IPS DF 6.9 (cell line): ENCODE measurements at places on chromosomes 2 and 18.

DNA sequence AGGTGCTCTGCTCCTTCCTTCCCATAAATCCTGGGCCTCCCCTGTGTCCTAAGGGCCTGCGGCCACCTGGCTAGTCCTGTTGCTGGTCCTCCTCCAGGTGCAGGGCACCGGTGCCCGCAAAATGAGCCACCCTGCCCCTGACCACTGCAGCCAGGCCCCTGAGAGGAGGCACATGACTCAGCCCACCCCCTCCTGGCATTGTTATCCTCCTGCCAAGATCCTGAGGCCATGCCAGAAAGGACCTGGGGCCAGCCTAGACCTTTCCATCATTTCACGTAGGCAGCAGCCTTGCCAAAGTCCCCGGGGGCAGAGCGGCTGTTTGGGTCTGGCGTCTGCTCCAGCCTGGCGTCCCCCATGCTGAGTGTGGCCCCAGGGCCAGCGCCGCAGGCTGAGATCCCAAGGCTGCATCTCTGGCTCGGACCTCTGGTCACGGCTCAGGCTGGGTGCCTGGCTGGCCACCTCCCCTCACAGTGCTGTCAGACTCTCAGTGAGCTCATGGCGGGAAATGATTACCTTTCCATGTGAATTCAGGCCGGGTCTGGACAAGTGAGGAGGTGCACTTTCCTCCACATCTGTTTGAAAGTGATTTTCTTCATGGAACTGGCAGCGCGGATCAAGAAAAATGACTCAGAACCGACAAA is 81.0 kb downstream of the NDUFA10 start:
- H3K27me3 ChIP-seq: no peaks in the 10 kb centered on the region
- no peak overlapping the region for H3K4me3 ChIP-seq
- H3K36me3 ChIP-seq: no peaks in the 10 kb centered on the region
- no peak for DNase-seq
- H3K4me1 ChIP-seq: 0 out of 2 replicates have a peak, but pooled peaks cover 2% of the 10 kb centered on the region
- no peak overlapping the region for H3K27ac ChIP-seq

DNA sequence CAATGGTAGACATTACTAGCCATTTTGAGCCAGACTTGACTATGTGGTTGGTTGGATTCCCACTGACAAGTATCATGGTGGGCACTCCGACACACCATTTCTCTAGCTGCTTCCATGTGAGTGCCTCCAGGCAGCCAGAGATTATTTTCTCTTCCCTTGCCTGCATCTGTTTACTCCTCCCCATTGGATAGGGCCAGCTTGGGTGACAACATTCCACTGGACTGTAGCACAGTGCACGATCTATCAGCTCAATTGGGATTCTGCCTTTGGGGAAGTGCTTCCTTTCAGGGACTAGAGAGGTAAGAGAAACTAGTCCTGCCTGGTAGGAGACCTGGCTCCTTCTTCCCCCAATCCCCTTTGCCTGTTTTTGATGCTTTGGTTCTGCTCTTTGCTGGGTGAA is 49.0 kb upstream of the MAP4K3 start:
- no peak overlapping the region for H3K4me3 ChIP-seq
- H3K27ac ChIP-seq: no peak overlapping the region
- peaks cover 2% of the 10 kb centered on the region; the same call in 1 of the 2 replicates for H3K4me1 ChIP-seq
- no peaks in the 10 kb centered on the region for H3K27me3 ChIP-seq
- no peak for DNase-seq

DNA sequence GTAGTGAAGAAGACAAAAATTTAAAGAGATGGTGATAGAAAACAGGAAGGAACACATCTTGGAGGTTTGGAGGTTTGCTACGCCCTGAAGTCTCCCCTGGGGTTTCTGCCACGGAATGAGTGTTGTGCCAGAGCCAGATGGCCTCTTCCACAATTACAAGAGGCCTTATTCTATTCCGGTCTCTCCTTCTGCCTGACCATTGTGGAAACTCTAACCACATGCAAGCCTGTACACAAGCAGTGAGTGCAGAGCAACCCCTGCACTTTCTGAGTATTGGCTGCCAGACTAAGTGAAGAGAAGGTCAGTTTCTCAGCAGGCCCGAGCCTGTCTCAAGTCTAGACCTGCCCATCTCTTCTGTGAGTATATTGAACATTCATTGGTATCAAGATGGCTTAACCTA is 22.7 kb upstream of the MYO1B start:
- peaks cover 2% of the 10 kb centered on the region; the same call in 1 of the 2 replicates for H3K4me1 ChIP-seq
- H3K4me3 ChIP-seq: no peak overlapping the region
- H3K36me3 ChIP-seq: no peaks in the 10 kb centered on the region
- no peaks in the 10 kb centered on the region for H3K27me3 ChIP-seq
- DNase-seq: no peak

DNA sequence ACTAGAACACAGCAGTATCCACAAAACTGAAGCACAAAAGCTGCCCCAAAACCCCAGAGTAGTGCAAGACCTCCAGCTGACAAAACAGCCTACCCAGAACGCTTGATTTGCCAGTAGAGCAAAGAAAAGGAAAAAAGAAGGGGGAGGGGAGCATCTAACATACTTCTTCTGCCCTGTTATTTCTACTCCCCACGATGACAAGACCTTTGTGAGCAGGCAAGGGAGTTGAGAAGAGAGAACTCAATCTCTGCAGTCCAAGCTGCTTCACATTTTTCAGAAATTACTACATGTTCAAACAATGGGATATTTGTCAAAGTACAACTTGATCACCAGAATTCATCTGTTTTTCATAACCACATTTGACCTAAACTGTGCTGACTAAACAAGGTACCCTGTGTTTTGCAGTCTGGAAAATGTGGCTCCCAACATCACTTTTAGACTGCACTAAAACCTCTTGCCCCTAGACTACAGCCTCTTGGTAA is 286.7 kb downstream of the EXOC6B start:
- H3K4me3 ChIP-seq: no peak overlapping the region
- H3K4me1 ChIP-seq: no peaks in the 10 kb centered on the region
- no peak for DNase-seq

DNA sequence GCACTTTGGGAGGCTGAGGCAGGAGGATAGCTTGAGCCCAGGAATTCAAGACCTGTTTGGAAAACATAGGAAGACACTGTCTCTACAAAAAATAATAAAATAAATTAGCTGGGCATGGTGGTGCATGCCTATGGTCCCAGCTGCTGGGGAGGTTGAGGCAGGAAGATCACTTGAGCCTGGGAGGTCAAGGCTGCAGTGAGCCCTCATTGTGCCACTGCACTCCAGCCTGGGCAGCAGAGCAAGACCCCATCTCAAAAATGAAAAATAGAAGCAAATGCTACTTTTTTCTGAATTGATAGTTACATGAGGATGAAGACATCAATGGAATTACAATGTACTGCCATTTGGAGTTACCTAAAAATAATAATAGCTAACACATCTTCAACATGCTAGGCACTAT is 31.9 kb downstream of the METTL21A start:
- H3K27me3 ChIP-seq: no peaks in the 10 kb centered on the region
- no peaks in the 10 kb centered on the region for H3K4me1 ChIP-seq
- H3K4me3 ChIP-seq: no peak overlapping the region
- no peak overlapping the region for H3K27ac ChIP-seq
- no peak for DNase-seq

GRCh38 chr2:239831001-239831731 is 194.0 kb downstream of the NDUFA10 start:
- no peak overlapping the region for H3K4me3 ChIP-seq
- no peaks in the 10 kb centered on the region for H3K27me3 ChIP-seq
- H3K36me3 ChIP-seq: no peaks in the 10 kb centered on the region
- H3K4me1 ChIP-seq: no peaks in the 10 kb centered on the region
- no peak for DNase-seq
- H3K27ac ChIP-seq: no peak overlapping the region

DNA sequence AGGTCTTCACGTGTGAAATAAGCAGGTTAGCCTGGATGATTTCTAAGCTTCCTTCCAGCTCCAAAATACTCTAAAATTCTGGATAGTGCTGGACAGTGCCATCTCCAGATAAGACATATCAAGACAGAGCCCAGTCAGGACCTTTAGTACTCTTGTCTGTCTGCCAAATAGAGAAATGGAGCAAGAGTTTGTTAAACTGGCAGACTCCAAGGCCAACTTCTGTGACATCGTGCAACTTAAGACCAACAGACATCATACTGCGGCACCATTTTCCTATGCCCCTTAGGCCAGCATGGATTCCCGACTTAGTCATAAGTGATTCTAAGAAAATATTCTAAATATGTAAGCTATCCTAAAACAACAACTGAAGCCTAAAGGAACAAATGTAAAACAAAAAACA is 118.6 kb downstream of the RBMS1 start:
- no peaks in the 10 kb centered on the region for H3K36me3 ChIP-seq
- no peak overlapping the region for H3K4me3 ChIP-seq
- H3K27ac ChIP-seq: no peak overlapping the region
- DNase-seq: no peak
- H3K4me1 ChIP-seq: peaks cover 11% of the 10 kb centered on the region
- no peaks in the 10 kb centered on the region for H3K27me3 ChIP-seq

- no peak overlapping the region for H3K27ac ChIP-seq
- H3K4me1 ChIP-seq: no peaks in the 10 kb centered on the region; the same call in 1 of the 2 replicates
- peaks cover 11% of the 10 kb centered on the region for H3K36me3 ChIP-seq
- H3K4me3 ChIP-seq: no peak overlapping the region
- DNase-seq: no peak
- no peaks in the 10 kb centered on the region for H3K27me3 ChIP-seq
Observed at GRCh38 chr18:79979843-79980242, 8.5 kb downstream of the TXNL4A start.

GRCh38 chr18:7844017-7844416 is 276.9 kb downstream of the PTPRM start:
- no peak for DNase-seq
- no peak overlapping the region for H3K4me3 ChIP-seq
- H3K27ac ChIP-seq: no peak overlapping the region
- H3K27me3 ChIP-seq: no peaks in the 10 kb centered on the region

- no peak overlapping the region for H3K4me3 ChIP-seq
- DNase-seq: no peak
- H3K36me3 ChIP-seq: no peaks in the 10 kb centered on the region
- H3K4me1 ChIP-seq: no peaks in the 10 kb centered on the region
- H3K27ac ChIP-seq: no peak overlapping the region
- no peaks in the 10 kb centered on the region for H3K27me3 ChIP-seq
Observed at GRCh38 chr2:104528101-104528500, 325.8 kb upstream of the POU3F3 start.

DNA sequence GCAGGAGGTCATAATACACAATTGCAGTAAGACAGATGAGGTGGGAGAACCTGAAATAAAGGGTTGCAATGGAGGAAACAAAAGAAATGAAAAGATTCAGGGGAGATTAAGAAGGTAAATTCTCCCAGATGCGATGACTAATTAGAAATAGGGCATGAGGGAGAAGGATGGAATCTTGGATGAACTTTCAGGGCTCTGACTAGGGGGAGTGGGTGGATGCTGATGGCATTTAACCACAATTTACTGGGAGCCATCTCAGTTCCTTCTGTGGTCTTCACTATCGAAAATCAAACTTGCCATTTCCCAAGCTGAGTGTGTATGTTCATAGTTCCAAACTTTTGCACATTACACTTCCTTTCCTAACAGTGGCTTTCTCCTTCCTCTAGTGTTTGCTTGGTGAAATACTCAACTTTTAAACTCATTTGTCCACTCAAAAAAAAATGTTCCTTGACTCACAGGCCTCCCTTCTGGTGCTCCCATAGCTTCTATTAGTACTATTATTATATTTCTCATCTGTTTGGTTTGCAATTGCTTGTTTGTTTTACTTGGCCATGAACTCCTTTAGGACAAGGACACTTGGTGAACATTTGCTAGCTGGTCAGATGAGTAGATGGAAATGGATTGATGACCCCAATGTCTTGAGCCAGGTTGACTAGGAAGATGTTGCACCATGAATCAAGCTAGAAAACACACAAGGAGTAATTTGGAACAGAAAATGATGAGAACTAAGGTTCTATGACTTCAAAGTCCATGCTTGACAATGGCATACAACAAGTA is 178.5 kb downstream of the DIS3L2 start:
- no peak overlapping the region for H3K27ac ChIP-seq
- no peaks in the 10 kb centered on the region for H3K4me1 ChIP-seq
- no peak overlapping the region for H3K4me3 ChIP-seq
- no peaks in the 10 kb centered on the region for H3K27me3 ChIP-seq
- H3K36me3 ChIP-seq: no peaks in the 10 kb centered on the region

DNA sequence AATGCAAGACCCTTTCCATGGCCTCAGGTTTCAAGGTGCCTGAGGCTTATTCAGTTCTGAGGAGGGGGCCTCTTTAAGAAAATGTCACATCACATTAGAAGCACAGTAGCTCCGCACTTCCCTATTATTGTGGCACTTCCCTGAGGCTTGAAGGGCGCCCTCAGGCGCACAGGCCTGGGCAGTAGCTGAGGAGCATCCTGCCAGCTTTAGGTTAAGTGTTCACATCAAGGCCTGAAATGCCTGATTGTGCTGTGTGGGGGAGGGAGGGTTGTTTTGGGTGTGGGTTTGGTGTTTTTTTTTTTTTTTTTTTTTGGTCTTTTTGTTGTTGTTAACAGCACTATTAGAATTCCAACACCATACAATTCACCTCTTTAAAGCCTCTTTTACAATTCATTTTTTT is 107.9 kb downstream of the CABLES1 start:
- H3K4me1 ChIP-seq: no peaks in the 10 kb centered on the region
- no peaks in the 10 kb centered on the region for H3K27me3 ChIP-seq
- H3K36me3 ChIP-seq: 0 out of 2 replicates have a peak, but pooled peaks cover 2% of the 10 kb centered on the region
- DNase-seq: no peak
- H3K4me3 ChIP-seq: no peak overlapping the region
- no peak overlapping the region for H3K27ac ChIP-seq

- H3K27me3 ChIP-seq: no peaks in the 10 kb centered on the region
- H3K4me1 ChIP-seq: no peaks in the 10 kb centered on the region
- no peak overlapping the region for H3K27ac ChIP-seq
- H3K36me3 ChIP-seq: no peaks in the 10 kb centered on the region
- DNase-seq: no peak
- peak overlapping the region; percentile 73; the same call in 1 of the 2 replicates for H3K4me3 ChIP-seq
Observed at GRCh38 chr2:9556121-9556743, 602 bp upstream of the ADAM17 start.

- H3K27me3 ChIP-seq: no peaks in the 10 kb centered on the region
- no peak for DNase-seq
- H3K4me3 ChIP-seq: no peak overlapping the region
- no peak overlapping the region for H3K27ac ChIP-seq
- H3K4me1 ChIP-seq: peaks cover 4% of the 10 kb centered on the region; the same call in 1 of the 2 replicates
- H3K36me3 ChIP-seq: no peaks in the 10 kb centered on the region
Observed at GRCh38 chr2:237222601-237223041, 136.9 kb downstream of the COPS8 start.

GRCh38 chr2:98739020-98739419 is 8.1 kb upstream of the MGAT4A start:
- H3K4me3 ChIP-seq: no peak overlapping the region
- no peaks in the 10 kb centered on the region for H3K27me3 ChIP-seq
- H3K27ac ChIP-seq: no peak overlapping the region
- no peak for DNase-seq

DNA sequence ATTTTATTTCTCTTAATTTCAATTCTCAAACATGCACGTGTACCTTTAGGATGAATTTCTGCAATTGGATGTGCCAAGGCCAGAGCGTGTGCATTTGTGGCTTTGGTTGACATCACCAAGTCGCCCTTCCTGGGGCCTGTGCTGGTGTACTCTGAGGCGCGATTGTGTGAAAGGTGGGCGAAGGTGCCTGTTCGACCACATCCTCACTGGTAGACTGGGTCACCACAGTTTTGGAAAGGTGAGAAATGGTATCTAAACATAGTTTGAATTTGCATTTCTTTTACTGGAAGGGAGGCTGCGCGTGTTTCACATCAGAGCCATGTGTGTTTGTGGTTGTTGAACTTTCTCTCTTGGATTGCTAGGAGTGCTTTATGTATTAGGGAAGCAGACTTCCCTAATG is 89.8 kb downstream of the LDLRAD4 start:
- H3K27ac ChIP-seq: no peak overlapping the region
- no peaks in the 10 kb centered on the region for H3K36me3 ChIP-seq
- H3K4me1 ChIP-seq: no peaks in the 10 kb centered on the region
- no peak overlapping the region for H3K4me3 ChIP-seq

GRCh38 chr18:6412933-6413472 is 1.7 kb downstream of the L3MBTL4 start:
- H3K36me3 ChIP-seq: no peaks in the 10 kb centered on the region
- no peak for DNase-seq
